ENCODE measurements at places on chromosomes 11 and 22. TPM values are rescaled to one million over a fixed set of nuclear protein-coding genes. Genes with fewer than 3 reads are reported as not detected.

The BEST1 gene
- 12.3 TPM for total RNA-seq

The TYR gene
- not detected for total RNA-seq

The GGT1 gene
- total RNA-seq = 22.9 TPM

The PTPRCAP gene
- 137 TPM for total RNA-seq

DNA sequence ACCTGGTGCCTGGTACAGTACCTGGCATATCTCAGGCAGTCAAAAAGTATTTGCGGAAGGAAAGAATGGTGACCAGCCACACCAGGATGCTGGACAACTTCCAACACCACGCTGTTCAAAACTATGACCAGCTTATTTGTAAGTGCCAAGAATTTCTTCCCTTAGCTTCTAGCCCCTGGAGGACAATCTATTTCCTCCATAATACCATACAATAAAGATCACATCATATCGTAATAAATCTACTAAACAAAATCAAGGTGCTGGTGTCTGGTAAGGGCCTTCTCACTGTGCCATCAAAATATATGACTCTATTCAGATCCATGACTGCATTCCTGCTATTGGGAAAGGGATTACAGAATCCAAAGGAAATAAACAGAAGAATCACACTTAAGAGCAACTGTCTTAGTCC lies 51.5 kb downstream of the ALG9 start:
- H3K36me3 ChIP-seq = peaks cover 59% of the 10 kb centered on the region
- H3K27ac ChIP-seq = peak overlapping the region; percentile 77
- H3K4me3 ChIP-seq = no peak overlapping the region

- no peaks in the 10 kb centered on the region for H3K36me3 ChIP-seq
- DNase-seq = no peak
- peaks cover 4% of the 10 kb centered on the region for H3K27me3 ChIP-seq
These were observed 9.0 kb upstream of the CHRM1 start for GRCh38 chr11:62930157-62930556.

DNA sequence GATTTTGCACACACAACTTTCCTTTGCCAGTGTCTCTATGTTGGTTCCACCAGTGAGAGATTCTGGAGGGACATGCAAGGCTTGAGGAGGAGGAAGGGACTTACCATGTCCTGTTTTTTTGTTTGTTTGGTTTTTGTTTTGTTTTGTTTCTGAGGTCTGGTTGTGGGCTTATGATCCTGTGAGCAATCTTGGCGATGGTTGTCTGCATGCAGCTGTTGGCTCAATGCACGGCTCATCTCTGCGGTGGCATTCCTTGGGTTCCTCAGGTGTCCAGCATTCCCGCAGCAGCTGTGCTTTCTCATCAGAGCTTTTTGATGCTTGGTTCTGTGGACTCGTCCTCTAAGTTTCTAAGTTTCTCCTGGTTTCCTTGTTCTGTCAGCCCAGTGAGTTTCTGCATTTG lies 4.8 kb upstream of the NNMT start:
- no peak overlapping the region for H3K4me3 ChIP-seq
- H3K4me1 ChIP-seq = peaks cover 4% of the 10 kb centered on the region
- no peaks in the 10 kb centered on the region for H3K36me3 ChIP-seq
- H3K27me3 ChIP-seq = peaks cover 7% of the 10 kb centered on the region
- no peak for DNase-seq

GRCh38 chr11:1348146-1348795 lies 38.8 kb upstream of the TOLLIP start:
- H3K27me3 ChIP-seq = no peaks in the 10 kb centered on the region
- no peak overlapping the region for H3K4me3 ChIP-seq
- no peak overlapping the region for H3K27ac ChIP-seq

DNA sequence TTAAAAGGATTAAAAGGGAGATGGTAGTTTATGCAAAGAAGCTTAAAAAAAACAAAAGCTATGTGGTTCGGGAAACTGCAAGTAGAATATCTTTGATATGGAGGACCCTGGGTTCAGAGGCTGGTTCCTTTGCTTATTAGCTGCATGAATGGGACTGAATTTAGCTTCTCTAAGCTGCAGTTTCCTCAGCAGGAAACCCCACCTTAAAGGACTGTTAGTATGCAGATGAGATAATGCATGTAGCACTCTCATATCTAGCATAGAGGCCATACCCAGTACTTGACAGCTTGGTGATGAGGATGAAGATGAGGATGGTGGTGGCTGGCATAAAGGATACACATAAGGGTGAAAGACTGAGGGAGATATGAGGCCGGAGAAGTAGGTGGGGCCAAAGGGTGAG lies 134.6 kb downstream of the RRAS2 start:
- H3K4me3 ChIP-seq = no peak overlapping the region
- no peak for DNase-seq
- no peaks in the 10 kb centered on the region for H3K4me1 ChIP-seq
- H3K27me3 ChIP-seq = no peaks in the 10 kb centered on the region

DNA sequence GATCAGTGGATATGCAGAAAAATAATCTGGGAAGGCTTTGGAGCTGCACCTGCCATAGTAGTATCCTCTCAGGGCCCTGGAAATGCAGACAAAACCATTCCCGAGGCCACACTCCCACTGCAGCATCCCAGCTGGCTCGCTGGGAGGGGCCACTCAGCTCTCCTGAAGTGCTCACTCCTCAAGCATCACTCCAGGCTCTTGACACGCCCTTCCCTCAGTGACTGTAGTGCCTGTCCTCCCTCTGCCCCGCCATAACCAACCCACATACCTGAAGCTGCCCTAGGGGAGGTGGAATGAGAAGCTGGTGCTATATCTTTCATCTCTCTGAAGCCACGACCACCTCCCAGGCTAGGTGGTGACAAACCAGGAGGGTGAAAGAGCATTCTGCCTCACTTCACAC lies 4.8 kb downstream of the DSCAML1 start:
- peaks cover 35% of the 10 kb centered on the region for H3K27me3 ChIP-seq
- no peak overlapping the region for H3K4me3 ChIP-seq

DNA sequence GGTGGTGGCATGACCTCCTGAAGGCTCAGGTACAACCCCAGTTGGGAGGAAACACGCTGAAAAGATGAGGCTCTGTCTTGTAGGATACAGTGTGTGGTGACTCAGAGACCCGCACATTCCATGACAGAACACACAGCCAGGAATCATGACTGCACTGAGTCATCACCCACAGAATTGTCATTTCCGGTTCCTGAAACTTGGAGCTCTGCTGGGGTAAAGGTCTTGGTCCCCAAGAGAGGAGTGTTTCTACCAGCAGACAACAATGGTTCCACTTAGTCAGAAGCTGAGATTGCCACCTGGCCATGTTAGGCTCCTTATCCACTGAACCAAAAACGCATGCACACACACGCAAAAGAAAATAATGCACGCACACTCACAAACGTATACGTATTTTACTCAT lies 31.5 kb upstream of the CYB5R3 start:
- H3K4me3 ChIP-seq = no peak overlapping the region
- H3K27ac ChIP-seq = no peak overlapping the region
- no peak for DNase-seq
- H3K36me3 ChIP-seq = no peaks in the 10 kb centered on the region
- H3K27me3 ChIP-seq = no peaks in the 10 kb centered on the region

DNA sequence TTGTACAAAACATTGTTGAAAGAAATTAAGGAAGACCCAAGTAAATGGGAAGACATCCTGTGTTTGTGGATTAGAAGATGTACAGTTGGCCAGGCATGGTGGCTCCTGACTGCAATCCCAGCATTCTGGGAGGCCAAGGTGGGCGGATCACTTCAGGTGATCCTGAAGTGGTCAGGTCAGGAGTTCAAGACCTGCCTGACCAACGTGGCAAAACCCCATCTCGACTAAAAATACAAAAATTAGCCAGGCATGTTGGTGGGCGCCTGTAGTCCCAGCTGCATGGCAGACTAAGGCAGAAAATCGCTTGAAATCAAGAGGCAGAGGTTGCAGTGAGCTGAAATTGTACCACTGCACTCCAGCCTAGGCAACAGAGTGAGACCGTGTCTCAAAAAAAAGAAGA lies 62.0 kb upstream of the SEPTIN5 start:
- H3K36me3 ChIP-seq = no peaks in the 10 kb centered on the region
- no peak overlapping the region for H3K4me3 ChIP-seq
- DNase-seq = no peak
- H3K27me3 ChIP-seq = peaks cover 8% of the 10 kb centered on the region

- no peaks in the 10 kb centered on the region for H3K36me3 ChIP-seq
- no peak overlapping the region for H3K27ac ChIP-seq
- DNase-seq = no peak
- peaks cover 18% of the 10 kb centered on the region for H3K27me3 ChIP-seq
- H3K4me3 ChIP-seq = no peak overlapping the region
These were observed 16.8 kb upstream of the CABP7 start for GRCh38 chr22:29702931-29703501.

- peaks cover 6% of the 10 kb centered on the region for H3K4me1 ChIP-seq
- H3K36me3 ChIP-seq = no peaks in the 10 kb centered on the region
- no peak overlapping the region for H3K4me3 ChIP-seq
- no peaks in the 10 kb centered on the region for H3K27me3 ChIP-seq
- peak overlapping the region; percentile 39 for H3K27ac ChIP-seq
These were observed 39.9 kb downstream of the CWC15 start for GRCh38 chr11:94933223-94934130.

- H3K27ac ChIP-seq = no peak overlapping the region
- no peak for DNase-seq
- peaks cover 15% of the 10 kb centered on the region for H3K36me3 ChIP-seq
- peaks cover 8% of the 10 kb centered on the region for H3K4me1 ChIP-seq
- H3K4me3 ChIP-seq = no peak overlapping the region
These were observed 118.1 kb upstream of the APOA1 start for GRCh38 chr11:116955548-116955947.

GRCh38 chr11:16792426-16792825 lies 54.0 kb downstream of the C11orf58 start:
- no peaks in the 10 kb centered on the region for H3K36me3 ChIP-seq
- no peak overlapping the region for H3K4me3 ChIP-seq
- H3K4me1 ChIP-seq = peaks cover 56% of the 10 kb centered on the region
- no peak overlapping the region for H3K27ac ChIP-seq
- H3K27me3 ChIP-seq = no peaks in the 10 kb centered on the region

- H3K36me3 ChIP-seq = peaks cover 98% of the 10 kb centered on the region
- H3K27me3 ChIP-seq = no peaks in the 10 kb centered on the region
- no peaks in the 10 kb centered on the region for H3K4me1 ChIP-seq
- DNase-seq = no peak
- H3K4me3 ChIP-seq = no peak overlapping the region
- no peak overlapping the region for H3K27ac ChIP-seq
These were observed 19.8 kb downstream of the TTC12 start for GRCh38 chr11:113334183-113334582.

DNA sequence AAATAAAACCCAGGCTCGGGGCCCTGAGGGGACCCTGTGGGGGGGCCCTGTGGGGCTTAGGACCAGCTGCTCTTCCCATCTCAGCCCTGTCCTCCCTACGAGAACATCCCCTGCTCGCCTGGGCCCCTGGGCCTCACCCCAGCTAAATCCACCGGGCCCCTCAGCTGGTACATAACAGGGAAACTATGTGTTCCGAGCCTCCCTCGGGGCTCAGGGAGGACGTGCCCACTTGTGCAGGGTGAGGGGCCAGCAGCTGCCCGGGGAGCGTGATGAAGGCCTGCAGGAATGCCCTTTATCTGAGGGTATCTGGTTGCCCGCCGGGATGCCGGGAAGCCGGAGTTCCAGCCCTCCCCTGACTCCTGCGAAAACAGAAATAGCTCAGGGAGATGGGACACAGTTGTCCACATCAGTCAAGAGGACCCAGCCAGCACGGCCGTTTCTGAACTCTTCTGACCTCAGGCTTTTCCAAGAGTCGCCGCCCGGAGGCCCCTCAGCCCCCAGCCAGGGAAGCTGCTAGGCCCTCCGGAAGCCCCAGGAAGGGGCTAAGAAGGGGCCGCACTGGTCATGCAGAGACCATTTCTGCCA lies 20.6 kb downstream of the MRPL23 start:
- no peak overlapping the region for H3K27ac ChIP-seq
- no peaks in the 10 kb centered on the region for H3K4me1 ChIP-seq
- no peak overlapping the region for H3K4me3 ChIP-seq
- DNase-seq = peak; percentile 12
- H3K36me3 ChIP-seq = no peaks in the 10 kb centered on the region
